ENCODE measurements at places on chromosomes 7 and 10. TPM values are rescaled to one million over a fixed set of nuclear protein-coding genes. Genes with fewer than 3 reads are reported as not detected.

Gene HECTD2
- total RNA-seq, result 10.4 TPM

Gene VKORC1L1
- total RNA-seq, result 12.8 TPM

Gene TUBB8
- not detected for total RNA-seq

Gene ANKRD22
- total RNA-seq, result not detected

Gene LEP
- not detected for total RNA-seq

Gene ALOX5
- total RNA-seq, result not detected

Gene FAM24A
- total RNA-seq, result not detected

Gene SH2B2
- 0.97 TPM for total RNA-seq

Measured in bladder microvascular endothelial cell (primary cell).